ENCODE measurements at places on chromosomes 6 and 20.

DNA sequence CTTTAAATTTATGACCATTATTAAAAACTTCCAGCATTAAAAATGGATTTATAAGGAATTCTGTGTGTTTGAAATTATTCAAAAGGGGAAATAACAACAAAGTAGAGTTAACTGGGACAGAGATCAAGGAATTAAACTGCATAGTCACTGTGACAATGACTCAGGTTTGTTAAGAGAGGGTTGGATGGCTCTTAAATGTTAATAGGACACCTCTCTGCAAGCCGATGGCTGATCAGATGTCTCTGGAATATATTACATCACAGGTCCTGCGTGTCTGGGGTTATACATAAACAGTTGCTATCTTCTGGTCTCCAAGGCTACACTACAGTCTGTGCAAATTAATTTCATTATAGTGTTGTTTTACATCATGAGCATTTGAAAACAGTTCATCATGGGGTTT is 574.3 kb downstream of the COL12A1 start:
- no peaks in the 10 kb centered on the region for H3K4me1 ChIP-seq
- H3K27me3 ChIP-seq, result no peaks in the 10 kb centered on the region

DNA sequence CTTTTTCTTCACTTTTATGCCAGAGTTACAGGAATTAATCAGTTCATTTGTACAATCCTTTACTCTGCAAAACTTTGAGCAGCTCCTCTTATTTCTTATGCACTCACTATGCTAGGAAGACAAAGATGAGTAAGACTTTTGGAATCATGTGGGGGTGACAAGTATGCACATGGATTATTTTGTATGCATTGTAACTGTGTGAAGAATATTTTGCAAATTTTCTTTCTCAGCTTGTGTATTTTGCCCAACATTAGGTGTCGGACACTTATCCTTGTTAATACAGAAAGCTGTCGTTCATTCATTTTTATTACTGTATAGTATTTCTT is 88.6 kb downstream of the PPP1R14C start:
- no peaks in the 10 kb centered on the region for H3K36me3 ChIP-seq
- no peak overlapping the region for H3K27ac ChIP-seq
- H3K4me1 ChIP-seq, result peaks cover 10% of the 10 kb centered on the region
- DNase-seq, result no peak

DNA sequence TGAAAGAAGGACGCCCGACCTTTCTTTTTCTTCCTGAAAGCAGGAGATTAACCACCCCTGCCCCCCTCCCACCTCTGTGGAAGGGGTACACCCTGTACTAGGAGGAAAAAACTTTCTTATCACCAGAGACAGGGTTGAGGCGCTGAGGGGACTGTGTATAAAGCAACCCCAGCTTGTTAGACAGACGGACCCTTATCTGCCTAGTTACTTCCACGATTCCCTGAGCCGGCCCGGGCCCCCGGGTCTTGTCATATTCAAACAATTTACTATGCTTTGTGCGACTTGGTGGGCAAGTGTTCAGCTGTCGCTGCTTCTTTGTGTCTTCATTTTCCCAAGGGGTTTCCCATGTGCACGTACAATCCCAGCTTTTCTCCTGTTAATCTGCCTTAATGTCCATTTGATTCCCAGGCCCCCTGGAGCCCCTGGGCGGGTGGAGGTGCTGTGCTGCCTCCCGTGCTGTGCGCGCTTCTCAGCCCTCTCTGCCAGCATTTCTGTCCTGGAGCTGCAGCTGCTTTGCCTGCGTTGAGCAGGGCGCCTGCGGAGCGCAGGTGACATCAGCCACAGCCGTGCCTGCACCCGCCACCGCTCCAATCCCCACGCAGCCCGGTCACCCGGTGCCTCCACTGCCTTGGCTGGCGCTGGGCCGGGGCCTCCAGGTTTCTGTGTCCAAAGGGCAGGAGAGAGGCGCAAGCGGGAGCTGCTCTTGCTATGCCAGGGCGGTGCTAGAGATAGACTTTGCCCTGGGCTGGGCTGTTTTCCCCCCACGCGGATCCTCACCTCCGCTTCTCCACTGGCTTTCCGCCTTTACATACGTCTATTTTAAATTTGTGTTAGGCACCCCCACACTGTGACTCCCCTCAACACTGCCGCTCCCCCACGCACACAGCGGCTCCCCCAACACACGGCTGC is 96.2 kb downstream of the TTLL2 start:
- no peak overlapping the region for H3K27ac ChIP-seq
- H3K4me1 ChIP-seq, result no peaks in the 10 kb centered on the region
- H3K4me3 ChIP-seq, result no peak overlapping the region
- H3K27me3 ChIP-seq, result no peaks in the 10 kb centered on the region
- no peaks in the 10 kb centered on the region for H3K36me3 ChIP-seq

GRCh38 chr20:43984587-43984986 is 69.9 kb downstream of the TOX2 start:
- DNase-seq, result no peak
- H3K4me1 ChIP-seq, result no peaks in the 10 kb centered on the region
- peaks cover 12% of the 10 kb centered on the region for H3K27me3 ChIP-seq

DNA sequence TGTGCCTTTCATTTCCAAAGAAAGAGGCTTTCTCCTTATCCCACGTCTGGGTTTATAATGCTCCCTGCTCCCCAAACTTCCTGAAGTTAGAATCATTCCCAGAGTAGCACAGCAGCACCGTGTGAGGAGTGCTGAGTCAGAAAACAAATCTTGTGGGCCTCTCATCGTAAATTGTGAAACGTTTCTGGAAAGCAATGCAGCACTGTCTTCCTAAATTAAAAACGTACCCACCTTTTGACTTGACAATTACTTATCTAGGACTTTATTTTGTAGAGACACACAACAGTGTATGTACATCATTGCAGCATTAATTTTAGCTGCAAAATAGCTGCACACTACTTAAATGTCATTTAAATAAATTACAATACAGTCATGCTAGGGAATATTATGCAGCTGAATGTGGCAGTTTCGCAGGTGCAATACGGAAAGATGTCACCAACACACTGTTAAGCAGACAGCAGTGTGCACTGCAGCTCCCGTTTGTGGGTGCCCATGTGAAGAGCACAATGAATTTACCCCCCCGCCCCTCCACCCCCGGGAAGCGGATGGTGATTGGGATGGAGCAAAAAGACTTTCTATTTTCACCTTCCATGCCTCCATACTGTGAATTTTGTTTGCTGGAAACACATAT is 30.8 kb downstream of the RRBP1 start:
- H3K36me3 ChIP-seq, result peaks cover 46% of the 10 kb centered on the region
- H3K27me3 ChIP-seq, result no peaks in the 10 kb centered on the region
- no peak overlapping the region for H3K27ac ChIP-seq

DNA sequence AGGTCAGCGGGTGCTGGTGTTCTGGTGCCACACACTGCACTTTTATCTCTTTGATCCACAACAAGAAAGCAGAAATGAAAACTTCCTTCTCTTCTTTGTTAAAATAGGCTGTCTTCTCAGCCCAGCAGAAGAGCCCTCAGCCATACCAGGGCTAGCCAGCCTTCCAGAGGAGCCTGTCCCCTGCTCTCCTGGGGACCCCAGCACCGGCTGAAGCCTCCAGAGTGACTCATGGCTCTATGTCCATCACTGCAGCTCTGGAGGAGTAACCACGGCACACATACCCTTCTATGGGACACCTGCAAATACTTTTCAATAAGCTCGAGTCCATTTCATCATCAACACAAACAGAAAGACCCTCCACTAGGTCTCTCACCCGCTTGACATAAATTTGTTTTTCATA is 135.6 kb upstream of the CST7 start:
- H3K4me1 ChIP-seq, result peaks cover 17% of the 10 kb centered on the region
- DNase-seq, result no peak
- no peak overlapping the region for H3K4me3 ChIP-seq

- H3K4me3 ChIP-seq, result no peak overlapping the region
- no peak for DNase-seq
- peaks cover 4% of the 10 kb centered on the region for H3K27me3 ChIP-seq
- H3K36me3 ChIP-seq, result no peaks in the 10 kb centered on the region
- no peak overlapping the region for H3K27ac ChIP-seq
- no peaks in the 10 kb centered on the region for H3K4me1 ChIP-seq
Observed at GRCh38 chr20:13700761-13701160, 62.0 kb upstream of the TASP1 start.

DNA sequence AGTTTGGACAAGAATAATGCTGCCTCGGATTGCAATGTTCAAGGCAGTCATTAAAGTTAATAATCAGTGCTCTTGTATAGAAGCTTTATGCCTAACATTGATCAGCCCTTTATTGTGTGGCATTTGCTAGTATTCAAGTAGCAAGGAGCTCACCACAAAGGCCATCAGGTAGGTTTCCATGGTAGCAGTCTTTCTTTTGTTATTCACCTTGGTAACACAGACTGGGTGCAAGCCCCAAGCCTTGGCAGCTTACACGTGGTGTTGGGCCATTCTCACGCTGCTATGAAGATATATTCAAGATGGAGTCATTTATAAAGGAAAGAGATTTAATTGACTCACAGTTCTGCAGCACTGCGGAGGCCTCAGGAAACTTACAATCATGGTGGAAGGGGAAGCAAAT is 149.3 kb downstream of the ADAT2 start:
- H3K36me3 ChIP-seq, result no peaks in the 10 kb centered on the region
- no peaks in the 10 kb centered on the region for H3K4me1 ChIP-seq
- H3K27me3 ChIP-seq, result no peaks in the 10 kb centered on the region
- no peak overlapping the region for H3K27ac ChIP-seq
- no peak overlapping the region for H3K4me3 ChIP-seq

- no peaks in the 10 kb centered on the region for H3K4me1 ChIP-seq
- H3K4me3 ChIP-seq, result no peak overlapping the region
- DNase-seq, result no peak
- H3K36me3 ChIP-seq, result peaks cover 53% of the 10 kb centered on the region
- no peaks in the 10 kb centered on the region for H3K27me3 ChIP-seq
- H3K27ac ChIP-seq, result no peak overlapping the region
Observed at GRCh38 chr6:161133963-161134362, 139.9 kb downstream of the AGPAT4 start.

DNA sequence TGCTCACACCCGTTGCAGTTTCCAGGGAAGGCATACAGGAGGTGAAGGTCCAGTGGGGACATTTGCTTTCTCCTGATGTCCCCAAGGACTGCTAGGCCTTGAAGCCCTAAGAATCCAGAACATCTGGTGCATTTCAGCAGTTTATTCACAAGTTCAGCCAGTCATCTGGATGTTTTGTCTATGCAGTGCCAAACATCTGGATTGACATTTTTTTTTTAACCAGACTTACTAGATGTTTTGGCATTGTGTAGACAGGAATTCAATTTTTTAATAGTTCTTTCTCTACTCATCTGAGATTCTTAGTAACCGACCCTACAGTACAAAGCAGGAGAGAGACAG is 256.2 kb downstream of the CLIC5 start:
- H3K27ac ChIP-seq, result no peak overlapping the region
- no peak overlapping the region for H3K4me3 ChIP-seq
- H3K36me3 ChIP-seq, result no peaks in the 10 kb centered on the region
- H3K27me3 ChIP-seq, result peaks cover 3% of the 10 kb centered on the region

- H3K27me3 ChIP-seq, result no peaks in the 10 kb centered on the region
- H3K27ac ChIP-seq, result no peak overlapping the region
- peaks cover 14% of the 10 kb centered on the region for H3K4me1 ChIP-seq
- no peak for DNase-seq
- no peaks in the 10 kb centered on the region for H3K36me3 ChIP-seq
Observed at GRCh38 chr20:41011551-41012067, 17.0 kb upstream of the TOP1 start.

DNA sequence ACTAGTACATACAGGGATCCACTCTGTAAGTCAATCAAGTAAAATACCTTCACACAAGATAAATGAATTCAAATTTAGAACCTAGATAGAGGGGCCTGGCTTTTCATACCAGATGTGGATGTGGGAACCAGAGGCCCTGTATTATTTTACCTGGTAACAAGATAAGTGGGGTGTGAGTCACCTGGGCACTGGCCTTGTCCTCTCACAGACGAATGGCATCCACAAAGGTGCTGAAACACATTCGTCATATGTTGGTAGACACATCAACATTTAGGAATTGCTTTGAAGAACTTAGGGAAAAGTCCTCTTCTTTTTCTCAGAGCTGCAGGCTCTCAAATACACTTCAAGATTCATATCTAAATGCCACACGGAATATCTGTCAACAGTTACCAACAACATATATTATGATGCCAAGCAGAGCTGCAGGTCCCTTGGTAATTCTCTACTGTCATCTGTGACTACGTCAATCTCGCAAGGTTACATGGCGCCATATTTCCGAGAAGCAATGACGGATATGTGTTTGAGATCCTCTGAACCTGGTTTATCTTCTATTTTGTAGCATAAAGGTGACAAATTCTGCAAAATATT is 618.6 kb downstream of the EPM2A start:
- no peaks in the 10 kb centered on the region for H3K4me1 ChIP-seq
- no peak for DNase-seq
- no peaks in the 10 kb centered on the region for H3K27me3 ChIP-seq
- H3K4me3 ChIP-seq, result no peak overlapping the region
- no peak overlapping the region for H3K27ac ChIP-seq
- H3K36me3 ChIP-seq, result no peaks in the 10 kb centered on the region

GRCh38 chr20:40110311-40110831 is 578.7 kb downstream of the MAFB start:
- H3K36me3 ChIP-seq, result no peaks in the 10 kb centered on the region
- H3K4me1 ChIP-seq, result no peaks in the 10 kb centered on the region
- no peaks in the 10 kb centered on the region for H3K27me3 ChIP-seq
- H3K27ac ChIP-seq, result no peak overlapping the region
- no peak for DNase-seq
- no peak overlapping the region for H3K4me3 ChIP-seq

GRCh38 chr20:55057779-55058415 is 582.5 kb downstream of the DOK5 start:
- no peak overlapping the region for H3K4me3 ChIP-seq
- H3K4me1 ChIP-seq, result peaks cover 4% of the 10 kb centered on the region
- no peaks in the 10 kb centered on the region for H3K27me3 ChIP-seq
- no peak for DNase-seq
- no peak overlapping the region for H3K27ac ChIP-seq

GRCh38 chr6:21514288-21514687 is 79.3 kb upstream of the SOX4 start:
- H3K4me1 ChIP-seq, result no peaks in the 10 kb centered on the region
- no peaks in the 10 kb centered on the region for H3K36me3 ChIP-seq
- DNase-seq, result no peak
- H3K27me3 ChIP-seq, result no peaks in the 10 kb centered on the region
- H3K4me3 ChIP-seq, result no peak overlapping the region

GRCh38 chr6:126033696-126034095 is 47.4 kb downstream of the TRMT11 start:
- H3K27ac ChIP-seq, result no peak overlapping the region
- H3K4me1 ChIP-seq, result no peaks in the 10 kb centered on the region
- H3K27me3 ChIP-seq, result no peaks in the 10 kb centered on the region
- H3K36me3 ChIP-seq, result no peaks in the 10 kb centered on the region

Measured in mesenchymal stem cell (in vitro differentiated cells and primary cell).